ENCODE measurements at places on chromosomes 4 and X.
A peak's percentile ranks its signal among the peaks of the same experiment; 100 is the strongest.

DNA sequence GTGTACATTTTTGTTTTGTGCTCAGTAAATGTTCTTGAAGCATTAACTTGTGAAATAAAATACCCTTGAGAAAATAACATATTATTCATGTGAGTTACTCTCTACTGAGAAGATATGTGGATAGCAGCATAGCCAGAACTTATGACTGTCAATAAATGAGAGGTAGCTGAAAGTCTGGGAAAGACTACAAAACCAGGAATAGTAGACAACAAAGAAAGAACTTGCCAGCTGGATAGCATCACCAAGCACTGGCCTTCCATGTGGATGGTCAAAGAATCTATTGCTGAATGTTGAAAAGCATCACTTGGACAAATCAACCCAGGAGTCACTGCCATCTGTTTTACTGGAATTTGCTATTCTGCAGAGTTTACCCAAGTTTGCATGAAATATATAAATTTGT lies 650.0 kb upstream of the HTR2C start:
- DNase-seq, result no peak

- DNase-seq, result no peak
Observed at GRCh38 chr4:154014407-154015321, 225.8 kb upstream of the SFRP2 start.

DNA sequence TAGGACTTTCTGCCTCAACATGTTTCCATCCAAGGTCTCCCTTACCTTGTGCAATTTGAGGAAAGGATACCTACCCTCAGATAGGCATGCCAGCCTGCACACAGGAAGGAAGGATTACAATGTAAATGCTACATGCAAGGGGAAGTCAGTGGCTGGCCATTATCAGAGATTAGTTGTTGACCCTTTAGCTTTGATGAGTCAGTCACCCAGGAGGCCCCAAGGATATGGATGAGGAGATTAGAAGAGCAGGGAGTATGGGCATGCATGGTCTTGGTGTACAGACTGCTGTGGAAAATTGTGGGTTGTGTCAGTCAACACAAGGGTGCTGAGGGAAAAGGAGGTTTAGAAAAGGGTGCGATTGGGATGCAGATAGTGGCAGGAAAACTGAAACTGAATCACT lies 92.0 kb downstream of the GUCY2F start:
- no peak for DNase-seq

DNA sequence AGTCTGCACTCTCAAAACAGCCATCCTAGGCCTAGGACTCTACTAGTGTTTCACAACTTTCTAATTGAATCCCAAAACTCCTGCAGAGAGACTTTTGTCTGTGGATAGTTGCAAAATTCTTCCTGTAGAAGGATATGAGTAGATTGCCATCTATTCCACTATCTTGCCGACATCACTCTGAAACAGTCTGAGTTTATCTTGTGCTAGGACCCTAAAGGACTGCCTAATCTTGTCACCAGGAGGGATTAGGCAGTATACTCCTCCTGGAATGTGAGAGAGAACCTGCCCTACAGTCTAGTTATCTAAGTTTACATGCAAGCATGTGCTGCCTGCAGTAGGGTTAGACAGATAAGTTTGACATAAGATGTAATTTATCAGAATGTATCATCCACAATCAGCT lies 1646.6 kb upstream of the PCDH7 start:
- DNase-seq, result no peak

- DNase-seq, result peak; percentile 5
Observed at GRCh38 chr4:154626793-154627484, 14.5 kb upstream of the FGG start.

DNA sequence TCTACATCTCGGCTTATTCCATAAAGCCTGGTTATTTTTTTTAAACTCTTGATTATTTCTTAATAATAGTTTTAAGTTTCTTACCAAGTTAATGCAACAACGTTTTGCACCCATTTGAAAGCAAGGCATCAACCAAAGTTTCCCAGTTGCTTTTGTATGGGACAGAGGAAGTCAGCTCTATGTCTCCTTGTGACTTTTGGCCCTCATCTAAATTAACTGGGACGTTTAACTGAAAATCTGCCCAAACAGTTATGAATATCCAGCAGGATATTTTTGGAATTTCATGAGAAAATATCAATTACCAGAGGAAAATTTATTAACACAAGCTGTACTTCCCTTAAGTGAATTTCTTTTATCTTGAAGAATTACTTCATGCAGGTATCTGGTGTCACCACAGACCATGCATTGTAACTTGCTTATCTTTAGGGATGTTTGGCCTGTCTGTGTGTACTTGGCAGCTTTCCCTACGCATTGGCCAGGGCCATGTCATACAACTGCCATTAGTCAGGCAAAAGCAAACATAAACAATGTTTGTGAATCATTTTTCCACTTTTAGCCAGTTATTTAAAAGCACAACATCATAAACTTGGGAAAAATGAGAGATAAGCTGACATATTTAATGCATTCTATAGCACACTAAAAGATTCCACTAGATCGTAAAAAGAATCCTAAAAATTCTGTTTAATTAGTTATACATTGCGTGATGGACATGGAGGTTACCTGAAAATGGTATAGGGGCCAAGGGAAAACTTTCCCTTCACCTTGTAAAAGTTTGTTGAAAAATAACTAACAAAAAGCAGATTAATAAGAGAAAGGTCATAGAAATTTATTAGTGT lies 101.4 kb upstream of the PDE5A start:
- no peak for DNase-seq

DNA sequence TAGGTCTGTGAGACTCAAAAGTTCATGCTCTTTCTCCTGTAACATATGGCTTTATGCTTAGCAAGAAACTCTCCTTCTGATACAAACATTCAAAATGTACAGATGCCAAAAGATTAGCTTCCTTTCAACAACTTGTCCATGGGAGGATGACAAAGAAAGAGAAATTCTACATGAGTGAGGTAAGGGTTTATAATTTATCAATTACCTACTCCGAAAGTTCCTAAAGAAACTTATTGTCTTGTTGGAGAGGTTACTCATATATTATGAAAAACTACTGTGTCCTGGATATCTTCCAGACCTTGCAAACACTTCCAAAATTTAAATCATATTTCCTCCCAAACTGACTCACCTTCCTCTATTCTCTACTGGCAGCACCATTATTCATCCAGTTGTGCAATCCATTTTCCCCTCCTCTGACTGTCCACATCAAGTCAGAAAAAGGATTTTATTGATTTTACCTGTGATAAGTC lies 65.1 kb downstream of the ENPEP start:
- DNase-seq, result no peak

DNA sequence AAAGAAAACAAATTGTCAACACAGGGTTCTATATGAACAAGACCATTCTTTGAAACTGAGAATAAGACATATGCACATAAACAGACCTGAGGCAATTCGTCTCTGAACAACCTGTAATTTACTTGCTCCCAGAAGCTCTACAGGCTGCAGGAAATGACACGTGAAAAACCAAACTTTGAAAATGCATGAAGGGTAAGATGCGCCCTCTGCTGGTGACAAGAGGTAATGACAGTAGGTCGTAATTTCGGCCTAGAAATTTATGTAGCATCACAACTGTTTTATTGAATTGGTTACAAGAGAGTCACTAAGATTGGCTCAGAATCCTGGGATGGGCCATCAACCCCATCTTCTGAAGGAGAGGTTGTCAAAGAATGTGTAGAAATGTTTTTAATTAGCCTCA lies 276.5 kb downstream of the PPP4R3C start:
- DNase-seq, result peak; percentile 36

DNA sequence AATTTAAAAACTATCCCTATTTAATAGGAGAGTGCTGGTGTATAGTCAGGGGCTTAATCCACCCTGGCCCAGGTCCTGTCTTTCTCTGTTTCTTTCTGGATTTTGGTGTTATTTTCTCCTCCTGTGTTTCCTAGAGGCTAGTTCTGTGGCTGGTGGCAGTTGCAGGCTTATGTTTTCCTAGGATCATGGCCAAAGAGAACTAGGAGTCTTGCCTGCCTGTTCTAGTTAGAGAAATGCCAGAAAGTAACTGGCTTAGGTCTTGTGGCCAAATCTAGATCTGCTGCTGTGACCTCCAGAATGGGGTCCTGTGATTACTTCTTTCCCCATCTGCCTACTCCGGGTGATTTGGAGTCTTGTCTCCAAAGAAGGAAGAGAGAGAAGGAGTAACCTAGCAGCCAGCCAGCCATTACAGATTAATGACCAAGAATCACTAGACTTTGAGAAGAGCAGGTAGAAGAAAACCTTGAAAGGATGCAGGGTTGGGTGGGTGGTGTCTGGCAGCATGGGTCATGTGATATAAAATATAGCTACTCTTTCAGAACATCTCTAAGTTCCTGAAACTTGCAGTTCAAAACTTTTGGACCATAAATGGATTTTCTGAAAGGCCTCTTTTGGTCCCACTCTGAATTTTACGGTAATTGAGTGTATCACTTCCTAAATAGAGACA lies 117.9 kb downstream of the STIM2 start:
- no peak for DNase-seq

GRCh38 chrX:23616361-23616760 lies 50.9 kb upstream of the PRDX4 start:
- no peak for DNase-seq

DNA sequence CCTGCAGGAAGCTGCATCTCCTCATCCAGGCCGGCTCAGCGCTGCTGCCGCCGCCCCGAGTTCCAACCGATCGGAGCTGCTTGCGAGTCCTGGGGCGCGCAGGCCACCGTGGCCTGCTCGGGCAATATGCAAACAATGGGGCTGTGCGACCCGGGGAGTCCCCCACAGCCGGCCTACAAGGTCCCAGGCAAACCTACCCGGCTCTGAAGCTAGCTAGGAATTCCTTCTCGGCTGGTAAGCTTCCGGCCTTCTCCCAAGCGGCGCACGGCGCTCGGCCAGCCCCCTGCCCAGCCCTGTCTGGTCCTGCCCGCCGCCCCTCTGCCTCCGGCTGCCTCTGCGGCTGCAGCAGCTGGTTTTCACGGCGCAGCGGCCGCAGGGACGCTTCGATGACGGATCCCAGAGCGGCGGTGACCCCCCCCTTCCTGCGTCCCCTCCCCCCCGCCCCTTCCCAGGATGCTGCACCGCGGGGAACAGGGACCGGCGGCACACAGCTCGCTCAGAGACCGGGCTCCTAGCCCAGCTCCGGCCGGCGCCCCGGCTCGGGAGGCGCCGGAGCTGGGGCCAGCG lies 59.4 kb downstream of the TSC22D3 start:
- no peak for DNase-seq

GRCh38 chrX:39563178-39563577 lies 534.6 kb downstream of the BCOR start:
- no peak for DNase-seq

GRCh38 chr4:186723292-186724057 lies at the start of gene FAT1:
Gene FAT1, minus strand, starts transcription at chr4:186723856. Its CDS starts 14,029 bp downstream, at chr4:186709827.
- DNase-seq, result no peak

All from stimulated activated effector memory CD8-positive, alpha-beta T cell treated with anti-CD3 and anti-CD28 coated beads, Interleukin-12 subunit alpha, Interleukin-12 subunit beta, amount 100 ng/mL, for 72 hours (primary cell).